ENCODE measurements at places on chromosomes 3 and 15.

GRCh38 chr3:123728991-123729390 is 144.1 kb upstream of the HACD2 start:
- DNase-seq = no peak

GRCh38 chr3:194870394-194871110 is 184.9 kb downstream of the FAM43A start:
- no peak for DNase-seq

GRCh38 chr3:57559526-57559925 is 3.5 kb downstream of the PDE12 start:
- DNase-seq = peak; percentile 44

GRCh38 chr3:94405258-94406035 is 342.6 kb downstream of the NSUN3 start:
- DNase-seq = peak; percentile 66

GRCh38 chr3:165491487-165491886 is 295.3 kb upstream of the SLITRK3 start:
- DNase-seq = peak; percentile 49

DNA sequence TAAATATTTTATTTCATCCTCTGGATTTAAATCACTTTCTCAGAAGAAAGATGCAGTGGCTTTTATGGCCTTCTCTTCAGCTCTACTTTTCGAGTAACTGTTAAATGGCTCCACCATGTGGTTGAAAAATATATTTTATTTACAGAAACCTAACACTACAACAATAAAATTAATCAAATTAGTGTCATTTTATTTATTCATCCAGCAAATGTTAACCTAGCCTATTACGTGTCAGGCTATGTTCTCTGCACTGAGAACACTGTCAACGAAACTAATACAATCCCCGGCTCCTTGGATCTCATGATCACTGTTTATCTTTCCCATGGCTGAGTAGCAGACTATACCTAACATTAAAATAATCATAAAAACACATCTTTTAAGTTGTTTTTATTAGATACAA is 148.0 kb upstream of the OSTN start:
- no peak for DNase-seq

- no peak for DNase-seq
Observed at GRCh38 chr15:48479751-48480150, 148.5 kb downstream of the DUT start.

DNA sequence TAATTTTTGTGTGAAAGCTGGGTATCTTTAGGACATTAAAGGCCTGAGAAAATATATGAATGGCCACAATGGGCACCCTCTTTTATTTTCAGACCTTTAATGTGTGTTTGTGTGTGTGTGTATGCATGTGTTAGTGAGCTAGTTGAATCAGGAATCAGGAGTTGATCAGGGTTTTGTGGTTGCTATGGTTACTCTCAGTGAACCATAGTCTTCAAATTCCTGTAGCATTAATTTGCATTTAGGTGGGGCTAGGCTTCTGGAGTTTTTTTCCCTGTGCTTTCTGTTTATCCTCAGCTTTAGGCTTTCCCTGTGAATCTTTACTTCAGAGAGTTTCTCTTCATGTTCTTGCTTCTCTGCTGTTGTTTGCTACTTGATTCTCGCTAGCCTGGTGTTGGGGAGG is 122.0 kb upstream of the ONECUT1 start:
- no peak for DNase-seq

GRCh38 chr15:75672646-75673425 is 25.1 kb downstream of the SNX33 start:
- peak; percentile 85 for DNase-seq

GRCh38 chr3:13537244-13537908 is 11.5 kb upstream of the FBLN2 start:
- DNase-seq = no peak

- no peak for DNase-seq
Observed at GRCh38 chr3:17629400-17629799, 113.0 kb downstream of the TBC1D5 start.

GRCh38 chr15:101522091-101522490 is 32.6 kb upstream of the PCSK6 start:
- no peak for DNase-seq

DNA sequence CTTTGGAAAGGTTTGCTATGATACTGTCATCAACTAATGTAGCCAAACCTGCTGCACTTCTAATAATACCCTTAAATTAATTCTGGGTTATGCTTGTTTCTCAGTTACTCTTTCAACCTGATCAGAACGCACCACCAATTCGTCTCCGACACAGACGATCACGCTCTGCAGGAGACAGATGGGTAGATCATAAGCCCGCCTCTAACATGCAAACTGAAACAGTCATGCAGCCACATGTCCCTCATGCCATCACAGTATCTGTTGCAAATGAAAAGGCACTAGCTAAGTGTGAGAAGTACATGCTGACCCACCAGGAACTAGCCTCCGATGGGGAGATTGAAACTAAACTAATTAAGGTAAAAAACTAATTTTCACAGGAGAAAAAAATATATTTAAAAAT is 7.9 kb upstream of the RPLP1 start:
- no peak for DNase-seq

DNA sequence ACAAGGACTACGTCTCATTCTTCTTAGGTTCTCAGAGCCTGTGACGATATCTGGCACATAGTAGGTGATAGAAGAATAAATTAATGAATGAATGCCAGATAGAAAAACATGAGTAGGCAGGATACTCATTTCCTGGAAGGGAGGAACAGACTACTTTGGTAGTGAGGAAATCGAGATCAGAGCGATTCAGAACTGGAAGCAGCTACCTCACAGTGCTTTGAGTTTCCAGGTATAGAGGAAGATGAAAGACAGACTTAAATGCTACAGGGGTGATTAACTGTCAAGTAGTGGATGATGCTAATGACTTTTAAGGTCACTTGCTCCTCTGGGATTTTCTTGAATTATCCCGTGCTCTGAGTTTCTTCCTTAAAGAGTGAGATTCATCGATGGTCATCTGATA is 951.5 kb upstream of the CFAP20DC start:
- no peak for DNase-seq

DNA sequence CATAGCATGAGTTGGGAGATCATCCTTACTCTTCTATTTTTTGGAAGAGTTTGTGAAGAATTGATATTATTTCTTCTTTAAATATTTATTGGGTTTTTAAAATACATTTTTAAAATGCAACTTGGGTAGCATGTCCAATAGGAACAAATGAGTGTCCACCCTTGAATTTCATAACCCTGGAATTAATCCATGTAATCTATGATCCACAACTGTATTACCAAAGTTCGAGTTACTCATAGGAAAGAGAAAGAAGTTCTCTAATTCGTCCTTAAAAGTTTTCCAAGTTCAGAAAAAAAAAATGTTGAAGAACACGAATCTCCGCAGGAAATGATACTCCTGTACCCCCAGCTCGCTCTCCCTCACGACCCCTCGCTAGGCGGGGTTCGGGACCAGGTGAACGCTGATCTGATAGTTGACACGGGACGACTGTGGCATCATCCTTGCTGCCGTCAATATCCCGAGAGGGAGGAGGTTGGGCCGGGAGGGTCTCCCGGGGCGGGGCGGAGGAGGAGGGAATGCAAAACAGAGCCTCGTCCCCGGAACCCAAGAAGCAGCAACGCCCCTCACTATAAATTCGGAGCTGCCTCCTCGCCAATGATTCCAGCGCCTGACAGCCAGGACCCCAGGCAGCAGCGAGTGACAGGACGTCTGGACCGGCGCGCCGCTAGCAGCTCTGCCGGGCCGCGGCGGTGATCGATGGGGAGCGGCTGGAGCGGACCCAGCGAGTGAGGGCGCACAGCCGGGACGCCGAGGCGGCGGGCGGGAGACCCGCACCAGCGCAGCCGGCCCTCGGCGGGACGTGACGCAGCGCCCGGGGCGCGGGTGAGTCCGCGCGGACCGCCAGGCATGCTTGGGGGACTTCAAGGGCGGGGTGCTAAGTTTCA is at the start of gene AGTR1:
Gene AGTR1 (plus strand): TSS at position 598 of the 884 bp plus-strand sequence. CDS start 43,133 bp downstream, outside the sequence.
- peak; percentile 87 for DNase-seq

- DNase-seq = peak; percentile 73
Observed at GRCh38 chr3:33131331-33132018, 17.7 kb downstream of the CRTAP start.

DNA sequence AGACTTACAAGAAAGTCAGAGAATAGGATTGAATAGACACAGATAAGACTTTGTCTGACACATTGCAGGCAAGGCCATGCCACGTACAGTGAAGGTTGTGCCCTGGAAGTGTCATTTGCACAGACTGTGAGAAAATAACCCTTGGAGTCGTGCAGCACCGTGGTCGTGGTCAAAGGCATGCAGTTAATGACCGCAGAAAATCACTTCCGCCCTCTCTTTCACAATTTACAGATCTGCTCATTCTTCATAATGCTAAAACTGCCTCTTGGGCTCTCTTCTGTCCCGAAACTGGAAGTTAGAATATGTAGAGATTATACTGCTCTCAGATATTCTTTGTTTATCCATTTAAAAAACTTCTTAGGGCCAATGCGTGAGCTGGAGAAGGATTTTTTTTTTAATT is 73.2 kb upstream of the CTXND1 start:
- DNase-seq = no peak

- no peak for DNase-seq
Observed at GRCh38 chr15:79089331-79089889, 1.2 kb downstream of the RASGRF1 start.

- no peak for DNase-seq
Observed at GRCh38 chr3:172128858-172129257, 89.5 kb downstream of the FNDC3B start.

GRCh38 chr3:9715764-9716437 is 12.3 kb downstream of the CPNE9 start:
- DNase-seq = peak; percentile 84

DNA sequence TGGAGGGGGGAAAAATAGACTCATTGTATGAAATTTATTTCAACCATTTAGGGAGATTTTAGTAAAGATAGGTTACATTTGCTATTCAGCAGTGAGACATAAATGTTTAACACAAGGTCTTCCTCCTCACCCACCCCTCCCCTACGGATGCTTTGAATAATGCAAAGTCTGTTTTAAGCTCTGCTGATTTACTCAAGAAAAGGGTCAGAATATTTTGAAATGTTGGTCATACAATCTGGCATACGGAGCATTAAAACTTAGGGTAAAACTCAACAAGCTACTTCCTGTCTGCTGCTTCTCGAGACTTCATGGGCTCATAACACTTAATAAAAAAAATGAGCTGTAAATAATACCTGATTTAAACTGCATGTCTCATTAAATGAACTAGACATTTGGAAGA is 156.3 kb downstream of the WNT5A start:
- DNase-seq = peak; percentile 76

DNA sequence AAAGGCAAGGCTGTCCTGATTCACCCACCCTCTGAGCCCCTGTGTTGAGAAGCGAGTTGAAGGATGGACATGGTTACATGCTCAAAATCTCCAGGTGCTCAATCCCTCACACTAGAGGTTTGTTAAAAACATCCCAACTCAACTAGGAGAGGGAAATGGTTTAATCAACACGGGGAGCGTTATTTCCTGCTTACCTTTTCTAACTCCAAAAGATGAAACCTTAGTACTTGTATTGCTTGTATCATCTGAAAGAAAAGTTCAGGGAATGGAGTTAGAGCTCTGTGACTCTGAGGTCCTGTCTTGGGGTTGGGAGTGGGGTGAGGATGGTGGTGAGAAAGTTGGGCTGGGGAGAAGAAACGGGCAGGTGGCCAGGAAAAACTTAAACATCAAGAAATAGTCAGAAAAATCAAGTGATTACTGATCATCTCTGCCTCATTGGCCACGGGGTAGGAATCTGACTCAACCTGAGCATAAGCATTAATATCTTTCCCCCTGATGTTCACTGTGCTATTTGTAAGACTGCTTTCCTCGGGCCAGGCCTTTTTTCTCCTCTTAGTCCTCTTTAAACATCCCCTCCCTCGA is 5.9 kb downstream of the MEIS2 start:
- DNase-seq = peak; percentile 59

GRCh38 chr15:77864211-77865105 is 213.1 kb downstream of the TBC1D2B start:
- no peak for DNase-seq

- DNase-seq = no peak
Observed at GRCh38 chr3:155658671-155659261, 86.1 kb downstream of the PLCH1 start.

DNA sequence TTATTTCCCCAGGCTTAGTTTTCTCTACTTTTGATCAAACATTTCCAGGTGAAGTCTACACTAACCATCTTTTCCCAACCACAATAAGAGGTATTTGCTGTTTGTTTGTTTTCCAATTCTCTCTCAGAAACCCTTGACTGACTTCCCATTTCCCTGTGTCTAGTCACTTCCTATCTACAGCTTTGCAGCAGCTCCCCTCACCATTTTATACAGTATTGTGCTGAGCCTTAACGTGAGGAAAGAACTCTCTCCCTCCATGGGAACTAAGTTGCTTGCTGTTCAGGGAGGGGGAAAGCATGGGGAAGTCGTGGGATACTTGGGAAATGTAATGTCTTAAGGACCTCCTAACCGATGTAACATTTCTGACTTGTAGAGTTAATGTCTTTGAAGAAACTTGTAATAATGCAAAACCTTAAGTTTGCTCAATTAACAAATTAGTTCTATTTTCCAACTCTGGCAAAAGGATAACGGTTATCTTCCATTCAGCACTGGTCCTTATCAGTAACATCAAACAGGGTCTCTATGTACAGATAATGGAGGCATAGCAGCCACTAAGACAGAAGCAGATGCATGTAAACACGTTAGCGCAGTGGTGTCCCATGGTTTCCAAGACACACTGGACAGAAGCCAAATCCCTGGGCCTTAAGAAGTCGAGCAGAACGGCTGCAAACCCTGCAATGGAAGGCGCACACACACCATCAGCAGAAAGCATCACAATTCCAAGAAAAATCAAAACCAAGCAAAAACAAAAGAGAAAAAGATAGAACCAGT is 39.7 kb downstream of the NPTN start:
- DNase-seq = no peak

DNA sequence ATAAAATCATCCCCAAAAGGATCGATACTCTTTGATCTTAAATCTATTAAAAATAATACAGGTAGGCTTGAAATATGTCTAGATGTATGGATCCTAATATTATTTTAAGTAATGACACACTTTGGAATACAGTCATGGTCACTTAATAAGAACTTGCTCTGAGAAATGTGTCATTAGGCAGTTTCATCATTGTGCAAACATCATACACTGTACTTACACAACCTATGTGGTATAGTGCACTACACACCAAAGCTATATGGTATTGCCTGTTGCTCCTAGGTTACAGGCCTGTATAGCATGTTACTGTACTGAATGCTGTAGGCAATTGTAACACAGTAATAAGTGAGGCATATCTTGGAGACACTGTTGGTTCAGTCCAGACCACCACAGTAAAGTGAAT is 307.1 kb downstream of the RAP2B start:
- DNase-seq = no peak

- DNase-seq = peak; percentile 99
Observed at GRCh38 chr3:11530153-11530721, 113.5 kb downstream of the VGLL4 start.

DNA sequence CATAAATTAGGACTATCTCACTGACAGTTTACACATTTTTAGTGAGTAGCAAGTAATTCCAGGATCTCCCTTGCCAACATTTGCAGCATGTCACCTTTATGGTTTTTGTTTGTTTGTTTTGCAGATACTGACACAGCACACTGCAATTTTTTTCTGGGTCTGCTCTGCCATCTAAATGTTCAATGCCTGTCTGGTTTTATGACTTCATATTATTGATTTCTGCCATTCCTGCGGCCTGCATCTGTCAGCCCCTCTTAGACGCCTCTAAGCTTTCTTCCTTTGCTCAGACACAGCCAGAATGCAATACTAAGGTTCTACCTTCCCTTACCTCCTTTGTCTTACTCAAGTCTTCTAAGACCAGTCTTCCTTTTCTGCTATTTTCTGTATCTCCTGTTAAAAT is 321.2 kb upstream of the AZI2 start:
- DNase-seq = no peak

- peak; percentile 98 for DNase-seq
Observed at GRCh38 chr3:42025370-42026138, 63.7 kb upstream of the ULK4 start.

GRCh38 chr3:160098261-160098908 is 109.8 kb downstream of the IL12A start:
- DNase-seq = peak; percentile 30

Data from fibroblast of skin of abdomen (primary cell).